Fibroblast of lung (primary cell): ENCODE measurements at places on chromosomes 2 and 18.

DNA sequence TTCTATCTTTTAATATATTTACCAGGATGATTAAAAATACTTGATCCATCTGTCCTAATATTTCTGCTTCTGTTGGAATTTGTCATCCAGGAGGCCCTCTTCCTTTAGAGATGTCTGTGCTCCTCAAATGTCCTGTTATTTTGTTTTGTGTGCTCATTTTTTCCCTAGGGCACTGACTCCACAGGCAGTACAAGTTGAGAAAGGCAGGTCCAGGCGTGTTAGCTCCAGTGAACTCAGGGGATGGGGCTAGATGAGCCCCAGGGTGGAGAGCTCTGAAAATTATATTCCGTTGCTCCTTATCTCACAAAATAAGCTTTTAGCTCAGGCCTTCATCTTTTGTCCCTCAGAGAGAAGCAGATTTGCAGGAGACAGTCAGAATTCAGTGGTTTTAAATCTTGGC is 105.7 kb downstream of the SLC4A3 start:
- DNase-seq, result no peak

DNA sequence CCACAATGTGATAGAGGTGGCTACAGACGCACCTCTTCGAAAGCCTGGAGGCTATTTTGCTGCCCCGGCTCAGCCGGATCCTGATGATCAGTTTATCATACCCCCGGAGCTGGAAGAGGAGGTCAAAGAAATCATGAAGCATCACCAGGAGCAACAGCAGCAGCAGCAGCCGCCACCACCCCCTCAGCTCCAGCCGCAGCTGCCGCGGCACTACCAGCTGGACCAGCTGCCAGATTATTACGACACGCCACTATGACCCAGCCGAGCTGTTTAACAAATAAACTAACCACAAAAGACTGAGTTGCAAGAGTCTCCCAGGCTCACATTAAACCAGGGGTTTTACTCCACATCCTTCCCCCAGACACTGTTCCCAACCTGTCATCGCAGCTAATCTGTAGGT is 263.8 kb downstream of the PHLPP1 start:
- DNase-seq, result peak; percentile 87

- no peak for DNase-seq
Observed at GRCh38 chr2:100182494-100183361, 40.3 kb upstream of the AFF3 start.

- no peak for DNase-seq
Observed at GRCh38 chr2:239832490-239833268, 192.5 kb downstream of the NDUFA10 start.

DNA sequence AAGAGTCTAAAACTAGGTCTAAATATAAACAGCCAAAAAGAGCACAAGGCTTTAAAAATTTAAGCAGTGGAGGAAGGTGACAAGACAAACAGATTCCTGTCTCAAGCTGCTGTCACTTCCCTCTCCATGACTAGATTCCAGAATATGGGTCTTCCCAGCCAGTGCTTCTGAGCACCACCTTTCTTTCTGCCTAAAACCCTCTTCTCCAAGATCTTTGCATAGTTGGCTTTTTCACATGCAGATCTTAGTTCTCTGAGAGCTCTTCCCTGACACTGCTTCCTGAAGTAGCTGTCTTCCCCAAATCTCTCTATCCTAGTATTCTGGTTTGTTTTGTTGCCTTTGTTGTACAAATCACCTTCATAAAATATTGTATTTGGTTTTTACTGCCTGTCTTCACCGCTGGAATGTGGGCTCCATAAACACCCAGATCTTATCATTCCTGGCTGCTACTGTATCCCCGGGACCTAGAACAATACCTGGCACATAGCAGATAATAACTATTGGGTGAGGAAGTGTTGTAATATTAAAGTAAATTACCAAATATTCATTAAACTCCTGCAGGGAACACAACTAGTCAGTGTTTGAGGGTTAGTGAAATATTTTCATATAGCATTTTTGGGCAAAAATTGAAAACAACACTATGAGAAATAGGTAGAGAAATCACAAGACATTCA is 150.2 kb downstream of the CCDC85A start:
- DNase-seq, result peak; percentile 21

DNA sequence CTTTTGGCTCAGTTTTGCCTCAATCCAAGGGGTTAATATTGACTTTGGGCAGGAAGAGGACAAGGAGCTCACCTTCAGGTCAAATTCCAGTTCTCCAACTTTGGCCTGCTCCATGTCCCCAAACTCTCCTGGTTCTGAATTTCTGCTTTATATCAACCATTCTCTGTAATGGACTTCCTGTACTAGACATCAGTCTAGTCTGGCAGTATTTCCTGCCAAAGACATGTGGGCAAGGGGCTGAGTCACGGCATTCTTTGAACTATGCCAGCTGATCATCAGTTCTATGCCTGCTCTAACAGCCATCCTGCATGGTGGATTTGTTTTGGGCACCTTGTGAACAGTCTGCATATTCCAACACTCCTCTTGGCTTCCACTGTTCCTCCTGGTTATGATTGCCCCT is 199.4 kb downstream of the ZEB2 start:
- peak; percentile 40 for DNase-seq

DNA sequence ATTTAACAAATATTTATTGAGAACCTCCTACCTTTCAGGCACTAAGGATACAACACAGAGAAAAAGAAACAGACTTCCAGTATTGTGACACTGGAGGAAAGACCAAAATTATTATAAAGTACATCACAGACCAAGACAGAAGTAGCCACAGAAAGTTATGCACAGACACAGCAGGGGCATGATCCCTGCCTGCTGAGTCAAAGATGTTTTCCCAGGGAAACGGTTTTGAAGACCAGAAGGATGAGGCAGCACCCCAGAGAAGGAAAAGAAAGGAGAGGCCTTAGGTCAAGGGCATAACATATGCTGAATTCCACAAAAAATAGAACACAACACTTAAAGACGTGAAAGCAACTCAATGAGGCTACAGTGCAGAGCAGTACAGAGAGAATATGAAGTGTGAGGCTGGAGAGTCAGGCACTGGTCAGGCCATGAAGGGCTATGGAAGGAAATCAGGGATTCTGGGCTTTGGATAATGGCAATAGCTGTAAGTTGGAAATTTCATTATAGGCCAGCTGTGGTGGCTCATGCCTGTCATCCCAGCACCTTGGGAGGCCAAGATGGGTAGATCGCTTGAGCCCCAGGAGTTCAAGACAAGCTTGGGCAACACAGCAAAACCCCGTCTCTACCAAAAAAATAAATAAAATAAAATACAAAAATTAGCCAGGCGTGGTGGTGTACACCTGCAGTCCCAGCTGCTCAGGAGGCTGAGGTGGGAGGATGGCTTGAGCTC is 8.2 kb downstream of the ADAM17 start:
- DNase-seq, result peak; percentile 53

DNA sequence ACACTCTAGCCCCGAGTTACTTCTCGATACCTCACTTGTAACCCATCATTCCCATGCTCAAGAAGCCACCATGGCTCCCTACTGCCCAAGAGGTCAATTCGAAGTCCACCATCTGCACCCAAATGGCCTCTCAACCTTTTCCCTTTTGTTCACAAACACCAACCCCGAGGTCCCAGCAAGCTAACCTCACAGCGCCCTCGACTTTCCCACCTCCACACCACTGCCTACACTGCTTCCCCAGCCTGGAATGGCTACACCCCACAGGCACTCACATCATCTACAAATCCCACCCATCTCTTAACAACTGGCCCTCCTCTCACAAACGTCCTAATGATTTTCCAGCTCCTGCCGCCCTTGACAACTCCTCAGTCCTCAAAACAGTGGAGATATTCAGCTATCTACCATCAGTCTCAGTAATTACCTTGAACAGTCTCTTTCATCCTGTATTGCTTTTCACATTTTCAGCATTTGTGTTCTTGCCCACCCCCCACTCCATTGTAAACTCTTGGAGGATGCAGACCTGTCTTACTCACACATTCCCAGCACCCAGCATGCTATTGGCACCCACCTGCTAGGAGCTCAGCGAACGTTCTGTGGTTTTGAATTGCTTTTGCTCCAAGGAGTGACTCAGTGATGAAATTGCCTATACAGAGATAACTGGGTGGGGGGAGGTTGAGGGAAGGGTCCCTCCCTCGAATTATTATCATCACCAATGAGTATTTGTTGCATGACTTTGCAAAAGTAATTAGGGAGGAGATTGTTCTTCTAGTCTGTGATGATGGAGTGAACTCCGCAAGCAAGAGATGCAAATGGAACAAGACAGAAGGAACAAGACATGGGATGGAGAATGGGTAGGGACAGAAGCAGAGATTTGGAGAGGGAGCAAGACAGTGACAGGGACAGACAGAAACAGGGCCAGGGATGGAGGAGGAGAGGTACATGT is 106.8 kb downstream of the CYP26B1 start:
- DNase-seq, result no peak

DNA sequence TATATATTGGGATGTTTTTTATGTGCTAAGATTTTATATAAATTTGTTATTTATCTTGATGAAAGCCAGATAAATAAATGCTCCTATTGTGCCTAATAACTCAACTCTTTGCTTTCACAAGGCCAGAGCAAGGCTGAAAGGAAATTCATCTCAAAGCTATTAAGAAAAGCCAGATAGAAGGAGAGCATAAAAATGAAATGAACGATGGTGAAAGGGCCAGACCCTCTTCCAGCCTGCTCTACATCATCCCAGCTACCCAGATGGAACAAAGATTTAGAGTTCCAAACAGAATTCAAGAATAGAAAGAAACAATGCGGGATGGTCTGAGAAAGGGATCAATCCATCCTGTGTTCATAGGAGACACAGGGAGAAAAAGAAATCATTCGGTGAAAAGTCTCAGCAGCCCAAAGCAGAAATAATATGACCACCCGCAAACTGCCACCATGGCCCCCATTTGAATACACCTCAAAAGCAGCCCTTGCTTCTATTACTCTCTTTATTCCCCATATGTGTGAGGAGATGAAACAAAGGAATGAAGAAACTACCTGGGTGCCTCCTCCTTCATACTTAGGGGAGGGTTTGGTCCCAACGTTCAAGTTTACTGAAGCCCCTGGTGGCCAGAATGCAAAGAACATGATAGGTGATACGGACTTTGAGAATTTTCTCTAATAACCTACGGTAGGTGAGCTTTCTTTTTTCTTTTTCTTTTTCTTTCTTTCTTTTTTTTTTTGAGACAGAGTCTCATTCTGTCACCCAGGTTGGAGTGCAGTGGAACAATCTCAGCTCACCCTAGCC is 110.1 kb upstream of the FBXO11 start:
- no peak for DNase-seq

DNA sequence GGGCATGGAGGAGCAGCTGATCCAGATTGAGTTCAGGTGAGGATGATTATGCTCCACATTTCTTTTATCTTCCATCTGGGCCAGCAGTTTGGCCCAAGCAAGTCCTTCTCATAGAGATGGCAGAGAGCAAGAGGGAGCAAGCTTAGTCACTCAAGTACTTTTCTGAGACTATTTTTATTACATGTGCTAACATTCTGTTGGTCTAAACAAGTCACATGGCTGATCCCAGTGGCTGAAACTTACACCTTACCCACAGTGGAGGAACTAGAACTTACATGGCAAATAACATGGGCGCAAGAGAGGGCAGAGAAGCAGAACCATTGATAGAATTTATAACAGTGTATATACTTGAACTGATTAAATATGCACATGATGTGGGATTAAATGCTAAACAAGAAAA is 105.7 kb downstream of the KYNU start:
- DNase-seq, result no peak

DNA sequence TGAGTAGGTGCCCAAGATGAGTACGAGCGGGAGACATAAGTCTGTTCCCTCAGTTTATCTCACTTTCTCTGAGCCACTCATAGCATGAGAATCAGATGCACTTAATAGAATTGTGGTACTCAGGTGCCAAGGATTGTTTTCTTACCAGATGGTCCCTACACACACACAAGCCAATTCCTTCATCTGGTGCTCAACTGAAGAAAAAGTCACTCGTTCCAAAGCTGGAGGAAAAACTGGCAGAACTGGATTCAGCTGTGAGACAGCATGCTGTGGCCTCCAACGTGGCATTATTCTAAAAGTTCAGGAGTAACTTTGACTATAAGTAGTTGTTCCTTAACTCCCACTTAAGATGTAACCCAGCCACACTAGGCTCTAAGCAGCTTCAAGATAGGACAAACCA is 33.4 kb upstream of the ABCA12 start:
- DNase-seq, result no peak

- no peak for DNase-seq
Observed at GRCh38 chr18:79010802-79011201, 31.2 kb downstream of the SALL3 start.

DNA sequence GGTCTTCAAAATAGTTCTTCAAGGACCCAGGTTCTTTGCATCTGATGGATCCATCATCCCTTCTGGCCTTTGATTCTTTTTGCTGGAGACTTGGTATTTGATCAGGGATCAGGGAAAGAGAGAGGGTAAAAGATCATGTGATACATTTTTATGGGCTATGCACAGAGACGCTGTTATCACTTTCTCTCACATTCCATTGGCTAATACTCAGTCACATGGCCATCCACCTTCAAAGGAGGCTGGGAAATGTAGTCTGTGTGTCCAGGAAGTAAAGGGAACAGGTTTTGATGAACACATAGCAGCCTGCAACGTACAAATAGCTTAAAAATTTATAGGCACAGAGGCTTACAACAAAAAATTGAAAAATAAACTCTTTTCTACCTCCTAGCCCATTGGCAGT is 629.6 kb upstream of the FANCL start:
- DNase-seq, result no peak

- DNase-seq, result no peak
Observed at GRCh38 chr2:109707281-109708147, 86.6 kb upstream of the RGPD5 start.

- DNase-seq, result peak; percentile 69
Observed at GRCh38 chr2:48719480-48720177, 35.9 kb downstream of the LHCGR start.

DNA sequence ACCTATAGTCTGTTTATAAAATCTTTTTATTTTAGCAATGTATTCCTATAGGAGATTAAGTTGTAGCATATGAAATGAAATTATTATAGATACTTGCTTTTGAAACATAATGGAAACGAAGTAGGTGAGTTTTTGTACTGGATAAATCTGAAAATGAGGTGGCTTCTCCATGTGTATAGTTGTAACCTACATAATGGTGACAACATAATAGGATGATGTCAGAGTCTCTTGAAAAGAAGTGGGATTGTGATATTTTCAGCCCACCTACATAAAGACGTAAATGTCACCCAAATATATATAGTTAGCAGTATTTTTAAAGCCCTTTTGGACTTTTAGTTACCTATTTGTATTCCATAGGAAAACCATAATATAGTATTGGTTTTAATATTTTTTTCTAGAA is 34.8 kb downstream of the FAM171B start:
- no peak for DNase-seq

- no peak for DNase-seq
Observed at GRCh38 chr2:40219141-40219540, 232.7 kb downstream of the SLC8A1 start.

DNA sequence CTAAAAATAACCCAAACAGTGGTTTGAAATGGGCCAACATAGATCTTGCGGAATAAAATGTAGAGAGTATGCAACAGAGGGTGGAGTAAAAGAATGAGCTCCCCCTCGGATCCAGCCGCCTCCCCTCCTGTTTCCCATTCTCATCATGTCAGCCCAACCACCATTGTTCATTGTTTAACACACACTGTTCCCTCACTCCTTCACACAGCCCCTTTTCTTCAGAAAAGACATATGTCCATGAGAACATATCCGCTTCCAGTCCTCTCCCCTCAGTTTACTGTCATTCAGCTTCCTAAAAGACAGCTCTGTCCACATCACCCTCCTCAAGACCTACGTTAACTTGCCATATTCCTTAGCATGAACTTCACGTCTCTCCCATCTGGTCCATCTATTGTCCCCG is 62.9 kb upstream of the SERTAD2 start:
- DNase-seq, result no peak

- peak; percentile 89 for DNase-seq
Observed at GRCh38 chr2:170073288-170073687, 104.7 kb upstream of the MYO3B start.
